ENCODE measurements at places on chromosomes 3 and 15.

- no peak for DNase-seq
Observed at GRCh38 chr3:89320186-89320585, 212.8 kb downstream of the EPHA3 start.

GRCh38 chr3:54421943-54422342 lies 299.6 kb downstream of the CACNA2D3 start:
- DNase-seq = no peak

- peak; percentile 85 for DNase-seq
Observed at GRCh38 chr15:70466895-70467529, 296.3 kb downstream of the UACA start.

DNA sequence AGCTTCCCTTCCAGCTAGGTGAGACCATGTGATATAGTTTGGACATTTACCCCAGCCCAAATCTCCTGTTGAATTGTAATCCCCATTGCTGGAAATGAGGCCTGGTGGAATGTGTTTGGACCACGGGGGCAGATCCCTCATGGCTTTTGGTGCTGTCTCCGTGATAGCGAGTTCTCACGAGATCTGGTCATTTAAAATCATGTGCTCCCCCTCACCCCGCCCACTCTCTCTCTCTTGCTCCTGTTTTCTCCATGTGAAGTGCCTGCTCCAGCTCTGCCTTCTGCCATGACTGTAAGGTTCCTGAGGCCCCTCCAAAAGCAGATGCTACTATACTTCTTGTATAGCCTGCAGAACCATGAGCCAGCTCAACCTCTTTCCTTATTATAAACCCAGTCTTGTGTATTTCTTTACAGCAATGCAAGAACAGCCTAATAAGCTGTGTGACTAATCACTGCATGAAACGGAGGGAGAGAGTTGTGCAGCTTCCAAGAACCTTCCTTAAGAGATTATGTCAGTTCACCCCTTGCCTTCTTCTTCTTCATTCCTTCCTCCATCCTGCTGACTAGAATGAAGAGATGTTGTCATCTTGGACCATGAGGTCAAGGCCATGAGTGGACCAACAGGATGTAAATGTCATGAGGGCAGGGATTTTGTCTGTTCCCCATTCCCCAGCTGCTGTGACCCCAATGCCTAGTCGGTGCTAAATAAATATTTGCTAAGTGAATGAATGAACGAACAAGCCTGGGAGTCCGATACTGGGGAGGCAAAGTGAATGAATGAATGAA lies 91.0 kb downstream of the CPN2 start:
- DNase-seq = no peak

DNA sequence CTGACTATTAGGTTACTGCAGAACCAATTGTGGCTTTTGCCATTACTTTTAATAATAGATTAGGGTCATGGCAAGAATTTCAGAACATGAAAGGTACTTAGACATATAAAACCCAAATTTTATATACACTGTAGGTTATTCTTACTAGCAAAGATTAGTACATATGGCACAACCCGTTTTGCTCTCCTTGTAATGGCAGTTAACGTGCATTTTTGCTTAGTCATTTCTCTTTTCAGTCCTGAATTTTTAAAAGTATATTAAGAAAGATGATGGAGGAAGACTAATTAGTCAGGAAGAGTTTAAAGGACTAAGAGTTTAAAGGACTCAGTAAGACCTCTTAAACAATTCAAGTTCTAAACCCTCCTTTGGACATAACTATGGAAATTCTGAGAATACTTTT lies 114.0 kb downstream of the PEAK1 start:
- peak; percentile 36 for DNase-seq

- DNase-seq = no peak
Observed at GRCh38 chr3:40083066-40083465, 226.4 kb upstream of the EIF1B start.

- no peak for DNase-seq
Observed at GRCh38 chr3:189797103-189797750, 166.0 kb downstream of the TP63 start.

DNA sequence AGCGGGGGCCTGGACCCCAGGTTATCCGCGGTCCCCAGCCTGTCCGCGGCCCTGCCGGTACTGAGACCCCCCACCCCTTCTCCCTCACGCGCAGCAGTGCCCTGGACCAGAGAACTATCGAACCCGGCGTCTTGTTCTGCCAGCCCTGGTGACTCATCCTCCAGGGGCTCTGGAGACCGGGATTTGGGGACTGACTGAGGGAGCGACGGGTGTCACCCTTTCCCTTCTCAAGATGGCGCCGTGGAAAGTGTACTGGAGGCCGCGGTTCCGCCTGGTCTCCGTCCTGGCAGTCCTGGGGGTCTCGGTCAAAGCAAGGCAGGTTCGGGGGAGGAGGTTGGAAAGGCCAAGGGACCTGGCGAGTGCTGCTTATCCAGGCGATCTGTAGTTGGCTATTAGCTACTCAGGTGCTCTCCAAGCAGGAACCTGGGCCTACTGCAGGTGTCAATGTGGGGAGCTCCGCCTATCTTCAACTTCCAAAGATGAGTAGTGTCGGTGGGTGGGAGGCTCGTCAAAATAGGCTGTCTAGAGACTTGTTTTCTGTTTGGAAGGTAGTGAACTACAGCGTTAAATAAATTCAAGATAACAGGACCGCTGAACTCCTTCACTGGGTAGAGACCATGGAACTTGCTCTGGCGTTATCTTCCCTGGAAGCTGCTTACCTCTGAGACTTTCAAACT lies 790 bp downstream of the RAB5A start:
- peak; percentile 71 for DNase-seq

GRCh38 chr3:111072031-111072921 lies 660 bp downstream of the NECTIN3 start:
- peak; percentile 24 for DNase-seq

GRCh38 chr3:11247362-11247761 lies 24.8 kb upstream of the ATG7 start:
- no peak for DNase-seq

DNA sequence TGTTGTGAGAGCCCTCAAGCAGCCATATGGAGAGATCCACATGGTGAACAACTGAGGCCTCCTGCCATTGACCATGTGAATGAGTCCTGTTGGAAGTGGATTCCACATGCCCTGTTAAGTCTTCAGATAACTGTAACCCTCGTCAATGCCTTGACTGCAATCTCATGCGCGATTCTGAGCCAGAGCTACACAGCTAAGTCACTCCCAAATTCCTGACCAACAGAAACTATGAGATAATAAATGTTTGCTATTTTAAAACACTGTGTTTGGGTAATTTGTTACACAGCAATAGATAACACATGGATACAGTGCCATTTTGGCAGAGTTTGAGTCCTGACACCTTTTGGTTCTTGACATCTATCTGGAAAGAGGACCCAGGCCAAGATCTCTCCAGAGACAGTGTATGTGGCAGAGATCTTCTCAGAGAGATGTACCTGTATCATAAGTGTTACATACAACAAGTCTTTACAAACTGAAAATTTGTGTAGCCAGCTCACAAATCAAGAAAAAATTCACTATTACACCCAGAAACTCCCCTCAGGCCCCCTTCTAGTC lies 34.5 kb upstream of the BNC1 start:
- DNase-seq = no peak

DNA sequence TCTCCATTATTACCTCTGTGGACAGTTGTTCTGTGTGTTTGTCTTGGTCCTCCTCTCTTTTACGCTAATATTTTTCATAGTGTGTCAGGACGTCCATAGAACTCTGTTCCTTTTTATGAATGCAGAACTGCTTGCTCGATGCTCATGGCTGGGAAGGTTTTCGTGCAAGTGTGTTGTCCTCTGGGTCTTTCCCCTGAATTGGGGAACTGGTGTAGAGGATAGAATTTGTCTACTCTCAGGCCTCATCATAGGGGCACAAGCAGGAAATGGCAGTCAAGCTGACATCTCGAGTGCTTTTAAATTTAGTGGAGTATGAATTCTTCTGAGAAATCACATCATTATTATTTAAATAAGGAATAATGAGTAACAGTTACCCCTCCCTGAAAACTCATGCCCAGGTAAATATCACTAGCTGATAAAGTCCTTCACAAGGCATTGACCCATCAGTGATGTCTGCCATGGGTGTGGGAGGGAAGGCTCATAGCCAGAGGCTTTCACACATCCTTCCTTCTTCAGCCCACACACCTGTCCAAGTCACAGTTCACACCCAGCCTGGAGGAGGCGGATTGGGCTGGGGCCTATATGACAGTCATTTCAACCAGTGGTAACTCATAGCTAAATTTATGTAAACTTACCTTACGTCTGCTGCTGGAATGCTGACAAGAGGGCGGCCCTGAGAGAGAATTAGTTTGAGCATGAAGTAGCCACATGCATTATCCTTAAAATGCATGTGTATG lies 226.1 kb downstream of the PLCL2 start:
- DNase-seq = peak; percentile 38

DNA sequence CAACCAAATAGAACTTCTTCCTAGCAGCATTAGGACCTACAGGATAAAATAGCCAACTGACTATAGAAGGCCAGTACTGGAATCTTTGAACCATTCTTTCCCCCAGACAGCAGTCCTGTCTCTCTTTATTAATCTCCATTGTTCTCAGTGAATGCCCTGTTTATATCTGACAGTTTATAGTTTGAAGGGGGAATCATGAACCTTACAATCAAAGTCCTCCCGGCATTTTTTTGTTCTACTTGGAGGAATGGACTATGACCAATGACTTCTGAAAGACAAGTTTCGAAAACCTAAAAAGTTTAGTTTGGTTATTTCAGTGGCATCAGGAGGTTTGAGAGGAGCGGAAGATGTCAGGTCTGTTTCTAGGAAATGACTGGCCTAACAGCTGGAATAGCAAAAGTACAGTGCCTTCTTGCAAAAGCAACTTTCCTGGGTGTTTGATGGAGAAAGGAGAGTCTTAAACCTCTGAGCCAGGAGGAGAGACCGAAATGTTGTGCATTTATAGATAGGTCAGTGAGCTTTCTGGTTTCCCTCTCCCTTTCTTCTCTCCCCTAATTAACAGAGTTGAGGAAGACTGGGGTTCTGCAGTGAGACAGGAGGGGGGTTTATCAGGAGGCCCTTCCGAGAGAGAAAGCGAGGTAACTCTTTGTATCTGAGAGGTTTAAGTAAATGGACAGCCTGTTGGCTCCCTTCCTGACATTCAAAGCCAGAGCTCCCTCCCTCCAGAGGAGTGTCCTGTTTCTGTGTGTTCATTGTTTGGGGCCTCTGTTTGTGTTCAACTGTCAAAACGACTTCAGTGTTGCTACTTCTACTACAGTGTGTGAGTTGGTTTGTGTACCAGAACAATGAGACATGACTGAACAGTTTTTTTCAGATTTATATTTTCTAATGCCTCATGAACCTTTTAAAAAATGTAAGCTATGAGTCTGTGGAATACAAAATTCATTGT lies 383.0 kb upstream of the RARB start:
- DNase-seq = no peak

GRCh38 chr15:36429707-36430106 lies 149.7 kb upstream of the CDIN1 start:
- no peak for DNase-seq

GRCh38 chr3:66075281-66075680 lies 36.6 kb upstream of the MAGI1 start:
- DNase-seq = no peak

DNA sequence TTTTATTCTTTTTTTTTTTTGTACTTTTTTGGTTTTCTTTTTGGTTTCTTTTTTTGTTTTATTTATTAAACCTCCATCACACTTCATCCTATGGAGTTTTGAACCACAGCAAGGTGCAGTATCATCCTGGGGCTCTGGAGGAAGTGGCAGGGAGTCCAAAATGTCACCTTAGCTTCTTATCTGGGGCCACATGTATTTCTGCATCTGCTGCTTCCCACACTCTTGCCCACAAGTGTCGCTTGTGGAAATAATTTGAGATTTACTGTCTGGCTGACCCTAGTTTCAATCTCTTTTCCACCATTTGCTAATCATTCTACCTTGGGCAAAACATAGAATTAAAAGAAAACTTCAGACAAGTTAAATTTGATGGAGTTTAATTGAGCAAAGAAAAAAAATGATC lies 6.4 kb downstream of the OPA1 start:
- DNase-seq = peak; percentile 82

GRCh38 chr3:156750191-156750873 lies 75.8 kb upstream of the LEKR1 start:
- no peak for DNase-seq

- no peak for DNase-seq
Observed at GRCh38 chr3:129838086-129838485, 55.4 kb downstream of the TMCC1 start.

DNA sequence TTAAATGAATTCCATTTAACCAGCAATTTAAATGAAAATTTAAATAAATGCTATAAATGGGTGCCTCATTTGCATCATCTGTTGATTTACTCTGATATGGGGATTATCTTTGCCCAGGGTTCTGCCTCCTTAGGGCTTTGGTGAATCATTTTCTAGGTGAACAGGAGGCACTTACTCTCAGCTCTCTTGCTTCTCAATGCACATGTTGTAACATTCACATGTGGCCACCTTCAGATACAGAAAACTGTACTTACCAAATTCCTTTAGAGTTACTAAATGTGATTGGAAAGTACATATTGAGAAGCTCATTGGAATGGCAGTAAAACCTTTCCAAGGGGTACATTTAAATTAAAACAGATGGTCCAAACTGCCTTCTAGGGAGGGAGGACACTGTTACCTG lies 20.8 kb downstream of the GADL1 start:
- no peak for DNase-seq

DNA sequence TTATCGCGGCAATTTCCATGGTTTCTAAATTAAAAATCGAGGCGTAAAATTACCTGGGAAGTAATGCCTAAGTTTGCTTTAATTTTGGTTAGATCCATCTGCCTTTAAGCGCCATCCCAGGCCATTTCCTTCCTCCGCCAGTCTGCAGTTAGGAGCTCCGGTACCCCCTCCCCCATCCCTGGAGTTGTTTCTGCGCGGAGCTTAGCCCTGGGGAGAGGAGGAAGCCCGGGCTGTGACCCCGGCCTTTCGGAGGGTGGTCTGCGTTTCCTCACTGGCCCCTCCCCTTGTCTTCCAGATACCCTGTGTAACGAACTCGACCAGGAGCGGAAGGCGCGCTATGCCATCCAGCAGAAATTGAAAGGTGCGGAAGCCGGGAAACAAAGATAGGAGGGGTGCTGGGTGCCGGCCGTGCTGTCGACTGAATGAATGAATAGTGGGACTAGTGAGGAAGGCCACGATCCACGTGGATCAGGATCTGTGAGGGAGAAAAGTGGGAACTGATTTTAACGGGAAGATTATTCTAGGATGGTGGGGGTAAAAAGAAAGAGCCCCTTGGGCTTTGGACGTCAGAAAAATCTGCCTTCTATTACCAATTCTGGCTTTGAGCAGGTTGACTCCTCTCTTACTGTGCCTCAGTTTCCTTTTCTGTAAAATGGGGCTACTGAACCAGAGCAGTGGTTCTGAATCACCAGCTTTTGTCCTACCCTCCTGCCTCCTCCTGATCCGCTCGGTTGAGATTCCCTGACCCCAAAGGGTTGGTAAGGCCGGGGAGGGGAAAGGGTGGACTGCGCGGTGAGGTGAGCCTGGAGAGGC lies 6.7 kb downstream of the RNU6-1 start:
- no peak for DNase-seq

- no peak for DNase-seq
Observed at GRCh38 chr3:125160606-125161371, 51.8 kb downstream of the SLC12A8 start.

GRCh38 chr3:195102609-195103467 lies 168.1 kb downstream of the XXYLT1 start:
- DNase-seq = peak; percentile 58

GRCh38 chr15:83971992-83972391 lies 263.6 kb upstream of the GOLGA6L4 start:
- no peak for DNase-seq

Measured in hematopoietic multipotent progenitor cell treated with erythropoietin and hydrocortisone succinate and interleukin-3 and kit ligand, for 4 days (in vitro differentiated cells).